ENCODE measurements at places on chromosomes 5 and 9. TPM values are rescaled to one million over a fixed set of nuclear protein-coding genes. Genes with fewer than 3 reads are reported as not detected.

GRCh38 chr5:143606043-143606752 lies 202.7 kb upstream of the NR3C1 start:
- DNase-seq, result no peak

DNA sequence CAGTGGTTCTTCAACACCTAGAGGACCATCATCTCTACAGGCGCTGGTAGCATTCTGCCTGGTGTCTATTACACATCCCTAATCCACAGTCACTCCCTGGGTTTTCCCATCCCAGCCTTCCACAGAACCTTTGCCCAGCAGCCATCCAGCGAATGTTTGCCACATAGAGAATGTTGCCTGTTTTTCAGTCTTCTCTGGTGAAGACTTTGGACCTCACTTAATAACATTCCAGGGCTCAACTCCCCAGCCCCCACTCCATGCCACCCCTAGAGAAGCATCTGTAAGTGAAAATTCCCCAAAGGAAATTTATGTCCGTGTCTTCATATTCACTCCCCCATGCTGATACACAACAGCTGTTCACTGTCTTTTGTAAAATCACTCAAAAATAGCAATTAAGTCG lies 249.6 kb downstream of the AOPEP start:
- DNase-seq, result no peak

The HEMGN gene
- polyA plus RNA-seq, result 1.5 TPM

DNA sequence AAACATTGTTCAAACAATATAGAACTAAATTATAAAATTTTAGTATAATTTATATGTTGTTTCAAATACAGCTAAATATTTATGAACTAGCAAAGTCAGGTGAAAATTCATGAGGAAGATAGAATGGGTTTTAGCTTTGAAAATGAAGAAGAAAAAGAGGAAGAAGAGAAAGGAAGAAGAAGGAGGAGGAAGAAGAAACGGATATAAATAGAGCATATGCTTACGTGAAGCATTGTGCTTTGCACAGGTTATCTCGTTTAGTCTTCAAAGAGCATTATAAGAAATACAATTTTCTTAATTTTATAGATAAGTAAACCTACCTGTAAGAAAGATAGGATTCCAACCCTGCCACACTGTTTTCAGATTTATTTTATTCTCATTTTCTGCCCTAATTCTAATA lies 620.6 kb upstream of the DAB2 start:
- no peak for DNase-seq

- DNase-seq, result no peak
Observed at GRCh38 chr5:150073086-150073625, 13.2 kb downstream of the CSF1R start.

DNA sequence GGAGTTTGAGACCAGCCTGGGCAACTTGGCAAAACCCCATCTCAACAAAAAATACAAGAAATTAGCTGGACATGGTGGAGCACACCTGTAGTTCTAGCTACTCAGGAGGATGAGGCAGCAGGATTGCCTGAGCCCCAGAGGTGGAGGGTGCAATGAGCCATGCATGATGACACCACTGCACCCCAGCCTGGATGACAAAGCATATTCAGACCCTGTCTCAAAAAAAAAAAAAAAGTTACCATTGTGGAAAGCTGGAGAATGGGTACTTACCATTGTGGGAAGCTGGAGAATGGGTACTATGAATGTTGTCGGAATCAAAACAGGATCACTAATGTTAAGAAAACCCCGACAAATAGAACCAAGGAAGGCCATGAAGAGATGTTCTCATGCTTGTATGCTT lies 25.7 kb downstream of the HINT1 start:
- no peak for DNase-seq

DNA sequence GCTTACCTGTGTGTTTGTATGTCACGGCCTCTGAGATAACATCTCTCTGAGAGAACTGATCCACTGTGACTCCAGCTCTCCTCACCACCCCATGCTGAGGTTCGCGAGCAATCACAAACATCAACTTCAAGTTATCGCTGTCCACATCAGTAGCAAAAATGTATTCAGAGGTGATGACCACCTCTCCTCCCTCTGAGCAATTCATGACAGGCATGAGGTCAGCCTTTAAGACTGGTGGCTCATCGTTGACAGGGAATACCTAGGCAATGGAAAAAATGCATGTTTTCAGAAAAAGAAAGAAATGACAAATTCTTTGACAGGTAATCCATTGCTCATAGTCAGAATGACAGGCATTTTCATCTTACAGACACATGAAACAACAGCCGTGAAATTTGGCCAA lies 90.3 kb upstream of the CER1 start:
- DNase-seq, result no peak

The TAF1L gene
- polyA plus RNA-seq, result 0.10 TPM

DNA sequence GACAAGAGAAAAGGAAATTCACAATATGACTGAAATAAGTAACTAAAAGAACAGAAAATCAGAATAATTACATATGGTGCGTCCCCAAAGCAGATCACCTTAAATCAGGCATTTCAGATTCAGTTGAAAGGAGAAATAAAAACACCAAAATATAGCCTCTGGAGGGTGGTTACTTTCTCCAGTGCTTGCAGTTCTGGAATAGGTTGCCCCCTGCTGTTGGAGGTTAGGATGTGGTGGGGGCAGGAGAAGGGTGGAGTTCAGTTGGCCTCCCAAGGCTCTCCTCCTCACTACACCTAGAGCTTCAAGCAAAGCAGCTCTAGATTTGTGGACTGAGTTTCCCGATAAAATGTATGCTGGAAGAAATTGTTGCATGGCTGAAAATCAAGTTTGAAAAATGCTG lies 338.2 kb upstream of the TLE4 start:
- no peak for DNase-seq

- no peak for DNase-seq
Observed at GRCh38 chr9:85516976-85517637, 224.6 kb downstream of the AGTPBP1 start.

The SPACA9 gene
- polyA plus RNA-seq, result 7.8 TPM

Measured in left kidney (tissue), 8 donors.